Right ventricle myocardium inferior (tissue), 1 donor: ENCODE measurements at places on chromosomes 13 and 19. TPM values are rescaled to one million over a fixed set of nuclear protein-coding genes. Genes with fewer than 3 reads are reported as not detected.

SRRM5 gene
- total RNA-seq = 0.16 TPM

MRI1 gene
- 13.0 TPM for total RNA-seq

SSC5D gene
- 3.4 TPM for total RNA-seq

EFNA2 gene
- total RNA-seq = not detected

ZSCAN4 gene
- not detected for total RNA-seq

- no peak for DNase-seq
Measured at GRCh38 chr13:80213201-80213600, 127.7 kb downstream of the SPRY2 start.

GRCh38 chr13:49052813-49053212 is 77.1 kb downstream of the FNDC3A start:
- no peak for DNase-seq

- DNase-seq = peak; percentile 8
Measured at GRCh38 chr19:10454267-10454666, 33.9 kb downstream of the PDE4A start.

DNA sequence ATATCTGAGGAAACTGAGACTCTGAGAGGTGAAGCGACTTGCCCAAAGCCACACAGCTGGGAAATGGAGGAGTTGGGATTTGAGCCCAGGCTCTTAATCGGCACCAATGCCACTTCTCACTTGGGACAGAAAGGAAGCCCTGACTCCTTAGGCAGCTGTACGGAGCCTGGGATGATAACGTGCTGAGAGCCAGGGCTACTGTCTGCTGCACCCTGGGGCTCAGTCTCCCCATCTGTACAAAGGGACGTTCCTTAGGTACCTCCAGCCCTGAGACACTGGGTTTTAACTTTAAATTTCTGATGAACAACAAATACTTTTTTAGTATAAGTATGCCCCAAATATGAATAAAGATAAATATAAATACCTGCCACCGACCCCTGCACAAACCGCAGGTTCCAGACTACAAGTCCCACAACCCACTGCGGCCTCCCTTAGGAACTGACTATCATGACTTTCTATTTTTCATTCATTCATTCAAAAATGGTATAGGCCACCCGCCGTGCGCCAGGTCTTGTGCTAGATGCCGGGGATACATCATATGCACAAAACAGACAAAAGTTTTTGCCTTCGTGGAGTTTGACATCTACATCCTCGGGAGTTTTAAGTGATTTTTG is 776 bp upstream of the NCLN start:
- peak; percentile 88 for DNase-seq

GRCh38 chr13:108426893-108427292 is 157.4 kb downstream of the TNFSF13B start:
- no peak for DNase-seq

GRCh38 chr13:44652168-44652567 is 76.0 kb upstream of the TSC22D1 start:
- DNase-seq = no peak

DNA sequence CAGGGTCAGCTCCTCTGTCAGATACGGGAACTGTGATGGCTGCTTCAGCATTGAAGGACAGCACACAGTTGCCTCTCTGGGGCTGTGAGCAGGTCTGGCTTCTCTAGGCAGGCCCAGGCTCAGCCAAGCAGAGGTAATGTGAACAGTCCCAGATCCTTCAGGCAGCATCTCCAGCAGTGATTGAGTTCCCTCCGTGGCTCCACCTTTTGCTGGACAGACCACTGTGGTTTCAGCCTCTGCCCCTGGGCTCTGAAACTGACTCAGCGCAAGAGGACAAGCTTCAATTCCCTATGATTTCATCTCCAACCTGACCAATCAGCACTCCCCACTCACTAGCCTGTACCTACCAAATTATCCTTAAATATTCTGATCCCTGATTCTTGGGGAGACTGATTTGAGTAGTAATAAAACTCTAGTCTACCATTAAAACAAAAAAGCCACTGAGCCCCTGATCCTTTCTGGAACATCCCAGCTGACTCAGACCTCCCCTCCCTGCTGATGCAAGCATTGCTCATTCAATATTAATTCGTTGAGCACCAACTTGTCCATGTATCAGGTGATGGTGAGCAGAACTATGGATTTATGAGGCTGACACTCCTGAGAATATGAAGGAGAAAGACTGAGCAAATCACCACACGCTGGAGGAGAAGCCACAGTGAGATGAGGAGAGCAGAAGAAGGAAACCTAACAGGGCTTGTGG is 16.7 kb downstream of the GSX1 start:
- DNase-seq = no peak

DNA sequence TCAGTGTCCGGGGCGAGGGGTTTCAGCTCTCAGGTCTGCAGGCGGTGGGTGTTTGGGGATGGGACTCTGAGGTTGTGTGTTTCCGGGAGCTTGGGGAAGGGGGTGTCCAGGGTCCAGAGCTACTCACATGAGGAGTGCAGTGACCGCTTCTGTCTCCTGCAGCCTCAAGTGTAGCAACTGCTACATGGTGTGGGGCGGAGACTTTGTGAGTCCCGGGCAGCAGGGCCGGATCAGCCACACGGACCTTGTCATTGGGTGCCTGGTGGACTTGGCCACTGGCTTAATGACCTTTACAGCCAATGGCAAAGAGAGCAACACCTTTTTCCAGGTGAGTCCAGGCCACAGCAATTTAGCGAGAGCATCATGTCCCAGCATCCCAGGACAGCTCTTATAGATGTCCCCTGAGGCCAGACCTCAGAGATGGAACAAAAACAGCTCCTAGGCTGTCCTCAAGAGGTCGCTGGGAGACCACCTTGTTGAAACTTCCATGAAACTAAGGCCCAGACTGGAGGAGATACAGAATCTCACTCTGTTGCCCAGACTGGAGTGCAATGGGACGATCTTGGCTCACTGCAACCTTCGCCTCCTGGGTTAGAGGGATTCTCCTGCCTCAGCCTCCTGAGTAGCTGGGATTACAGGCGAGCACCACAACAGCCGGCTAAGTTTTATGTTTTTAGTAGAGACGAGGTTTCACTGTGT is 44.9 kb downstream of the RYR1 start:
- DNase-seq = no peak

DNA sequence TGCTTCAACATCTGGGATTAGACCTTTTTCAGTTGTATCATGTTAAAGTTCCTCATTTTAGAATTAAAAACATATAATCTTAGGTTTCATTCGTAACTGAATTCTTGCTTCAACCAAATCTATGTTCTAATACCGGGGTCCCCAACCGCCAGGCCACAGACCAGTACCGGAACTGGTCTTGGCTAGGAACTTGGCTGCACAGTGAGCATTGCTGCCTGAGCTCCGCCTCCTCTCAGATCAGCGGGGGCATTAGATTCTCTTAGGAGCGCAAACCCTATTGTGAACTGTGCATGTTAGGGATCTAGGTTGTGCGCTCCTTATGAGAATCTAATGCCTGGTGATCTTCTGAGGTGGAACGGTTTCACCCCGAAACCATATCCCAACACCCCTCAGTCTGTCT is 19.2 kb downstream of the ITM2B start:
- DNase-seq = no peak

- no peak for DNase-seq
Measured at GRCh38 chr13:59715611-59716010, 448.1 kb downstream of the DIAPH3 start.

GRCh38 chr13:23349161-23349897 is 84.2 kb downstream of the SACS start:
- DNase-seq = no peak

DNA sequence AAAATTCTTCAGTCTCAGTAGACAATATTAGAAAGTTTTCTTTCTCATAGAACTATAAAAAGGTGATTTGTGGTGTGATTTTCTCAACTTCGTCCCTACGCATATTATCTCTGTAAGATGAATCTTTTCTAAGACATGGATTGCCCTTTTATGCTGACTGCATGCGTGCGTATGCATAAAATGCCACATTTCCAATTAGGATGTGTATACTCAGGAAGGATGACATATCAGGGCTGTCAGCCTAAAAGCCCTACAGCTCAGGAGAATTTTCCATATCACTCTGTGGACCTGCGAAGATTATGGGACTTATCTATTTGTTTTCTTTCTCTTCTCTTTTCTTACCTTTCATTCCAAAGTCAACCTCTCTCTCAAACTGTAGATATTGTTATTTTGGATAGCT is 166.5 kb upstream of the GPC6 start:
- no peak for DNase-seq

- no peak for DNase-seq
Measured at GRCh38 chr19:3725121-3725520, 16.9 kb downstream of the TJP3 start.
